ENCODE measurements at places on chromosomes 12 and 14. TPM values are rescaled to one million over a fixed set of nuclear protein-coding genes. Genes with fewer than 3 reads are reported as not detected.
A peak's percentile ranks its signal among the peaks of the same experiment; 100 is the strongest.

DNA sequence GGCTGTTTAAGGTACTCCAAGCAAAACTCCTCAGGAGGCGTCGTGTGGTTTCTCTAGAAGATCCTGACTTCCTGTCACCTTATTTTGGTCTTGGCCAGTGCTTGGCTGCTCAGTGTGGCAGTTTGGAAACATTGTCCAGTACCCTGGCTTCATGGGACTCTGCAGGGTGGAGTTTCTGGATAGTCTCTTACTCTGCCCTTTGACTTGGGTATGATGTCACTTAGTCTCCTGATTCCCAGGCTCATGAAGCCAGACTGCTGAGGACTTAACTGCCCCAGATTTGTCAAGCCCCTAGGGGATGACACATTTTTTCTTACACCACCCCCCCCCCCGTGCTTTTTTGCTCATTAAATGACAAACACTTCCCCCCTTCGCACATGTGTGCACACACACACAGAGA, 82.7 kb downstream of the ADCK1 start:
- no peak for DNase-seq

DNA sequence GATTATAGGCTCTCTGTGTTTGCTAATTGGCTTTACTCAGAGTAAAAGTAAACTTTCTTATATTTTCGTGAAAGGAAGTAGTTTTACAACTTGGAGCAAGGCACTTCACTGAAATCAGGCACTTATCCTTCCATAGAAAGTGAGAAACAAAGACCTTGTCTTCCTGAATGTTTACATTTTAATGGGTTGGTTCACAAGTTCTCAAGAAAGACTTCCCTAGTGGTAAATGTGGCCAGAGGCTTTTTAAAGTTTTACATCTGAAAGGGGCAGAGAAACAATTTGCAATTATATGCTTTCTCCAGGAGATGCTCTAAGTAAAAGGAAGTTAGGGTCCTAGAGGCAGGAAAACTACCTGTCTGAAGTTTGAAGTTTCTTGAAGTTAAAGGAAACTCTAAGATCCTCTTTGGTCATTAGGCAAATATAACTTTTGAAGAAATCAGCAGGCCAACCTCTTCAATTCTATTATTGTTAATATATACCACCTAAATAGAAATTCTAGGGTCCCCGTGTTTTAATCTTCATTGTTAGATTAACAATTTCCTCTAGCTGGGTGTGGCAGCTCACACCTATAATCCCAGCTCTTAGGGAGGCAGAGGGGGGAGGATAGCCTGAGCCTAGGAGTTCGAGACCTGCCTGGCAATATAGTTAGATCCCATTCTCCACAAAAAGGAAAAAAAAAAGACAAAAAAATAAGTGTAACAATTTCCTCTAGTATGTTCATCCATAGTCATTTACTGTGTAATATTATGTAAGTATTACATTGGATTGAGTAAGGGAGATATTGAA, 644.9 kb upstream of the FOXG1 start:
- peak; percentile 50 for DNase-seq

DNA sequence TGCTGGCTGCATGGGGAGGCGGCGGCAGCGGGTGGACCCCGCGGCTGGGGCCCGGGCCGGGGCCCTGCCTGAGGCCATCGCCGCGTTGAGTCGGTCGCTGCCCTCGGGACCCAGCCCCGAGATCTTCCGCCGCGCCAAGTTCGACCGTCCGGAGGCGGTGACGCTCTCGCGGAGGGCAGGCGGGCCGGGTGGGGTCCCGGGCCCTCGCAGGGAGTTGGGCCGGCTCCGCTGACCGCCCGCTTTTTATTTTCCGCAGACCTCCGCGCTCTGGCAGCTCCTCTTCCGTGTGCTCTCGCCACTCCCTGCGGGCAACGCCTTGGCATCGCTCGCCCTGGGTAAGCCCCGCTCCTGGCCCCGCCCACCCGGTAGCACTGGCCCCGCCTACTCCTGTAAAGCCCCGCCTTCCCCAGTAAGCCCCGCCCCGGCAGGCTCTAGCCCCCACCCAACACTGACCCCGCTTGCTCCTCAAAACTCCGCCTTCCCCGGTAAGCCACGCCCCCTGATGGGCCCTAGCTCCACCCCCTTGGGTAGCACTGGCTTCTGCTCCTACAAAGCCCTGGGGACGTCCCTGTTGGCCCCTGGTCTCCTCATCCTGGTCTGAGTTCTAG, 424 bp downstream of the TEDC1 start:
- peak; percentile 78 for DNase-seq

GRCh38 chr12:46659032-46659650, 166.7 kb downstream of the SLC38A4 start:
- peak; percentile 61 for DNase-seq

- no peak for DNase-seq
Measured at GRCh38 chr14:88079624-88080023, 74.7 kb downstream of the GPR65 start.

DNA sequence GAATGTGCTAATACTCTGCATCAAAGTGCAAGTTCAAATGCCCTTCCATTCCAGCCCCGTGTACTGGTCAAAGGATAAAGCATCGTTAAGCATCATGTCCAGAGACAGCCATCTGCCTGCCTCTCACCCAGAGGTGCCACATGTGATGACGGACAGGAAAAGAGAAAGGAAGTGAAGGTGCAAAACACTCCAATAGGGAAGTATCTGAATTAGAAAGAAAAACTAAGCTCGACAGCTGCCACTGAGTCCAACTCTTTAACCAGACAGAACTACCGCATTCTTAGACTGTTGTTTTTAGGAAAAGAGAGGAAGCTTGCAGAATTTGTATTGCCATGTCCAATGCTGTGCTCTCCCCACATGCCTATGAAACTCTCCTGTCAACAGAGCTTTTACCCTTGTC, 465.0 kb upstream of the SOX5 start:
- no peak for DNase-seq

GRCh38 chr12:94266796-94267536, 118.6 kb downstream of the PLXNC1 start:
- DNase-seq = no peak

NFE2 gene
- total RNA-seq = 4.3 TPM

SSPN gene
- 0.50 TPM for total RNA-seq

GRCh38 chr12:81077686-81078441, at the start of gene ACSS3:
Gene ACSS3, plus strand, starts transcription at chr12:81078079. Its CDS starts 42 bp downstream, at chr12:81078121.
- peak; percentile 92 for DNase-seq

- no peak for DNase-seq
Measured at GRCh38 chr12:117907108-117907689, 61.6 kb downstream of the KSR2 start.

GRCh38 chr14:52325126-52325525, 11.0 kb downstream of the PTGER2 start:
- no peak for DNase-seq

DNA sequence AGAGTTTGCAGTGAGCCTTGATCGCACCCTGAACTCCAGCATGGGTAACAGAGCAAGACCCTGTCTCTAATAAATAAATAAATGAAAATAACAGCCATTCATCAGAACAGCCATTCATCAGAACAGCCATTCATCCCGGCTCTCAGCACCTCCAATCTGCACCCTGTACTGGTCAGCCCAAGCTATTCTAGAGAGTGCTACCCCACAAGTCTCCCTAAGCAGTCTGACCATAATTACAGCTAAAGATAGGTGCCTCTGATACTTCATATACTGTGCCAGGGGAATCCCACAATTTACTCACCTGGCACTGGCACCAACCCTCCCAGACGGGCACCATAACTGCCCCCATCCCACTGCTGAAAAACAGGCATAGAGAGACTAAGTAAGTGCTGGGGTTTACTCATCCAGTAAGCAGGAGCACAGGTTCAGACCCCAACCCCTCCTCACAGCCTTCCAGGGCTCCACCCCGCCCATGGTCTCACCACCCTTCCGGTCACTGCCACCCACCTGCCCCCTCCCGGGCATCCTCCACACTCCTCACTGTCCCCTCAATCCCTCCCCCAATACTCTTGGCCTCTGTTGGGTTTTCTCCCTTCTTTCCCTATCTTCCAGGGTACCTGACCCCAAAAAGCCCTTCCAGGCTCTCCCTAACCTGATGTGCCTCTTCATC, 15.2 kb upstream of the EIF5 start:
- no peak for DNase-seq

DNA sequence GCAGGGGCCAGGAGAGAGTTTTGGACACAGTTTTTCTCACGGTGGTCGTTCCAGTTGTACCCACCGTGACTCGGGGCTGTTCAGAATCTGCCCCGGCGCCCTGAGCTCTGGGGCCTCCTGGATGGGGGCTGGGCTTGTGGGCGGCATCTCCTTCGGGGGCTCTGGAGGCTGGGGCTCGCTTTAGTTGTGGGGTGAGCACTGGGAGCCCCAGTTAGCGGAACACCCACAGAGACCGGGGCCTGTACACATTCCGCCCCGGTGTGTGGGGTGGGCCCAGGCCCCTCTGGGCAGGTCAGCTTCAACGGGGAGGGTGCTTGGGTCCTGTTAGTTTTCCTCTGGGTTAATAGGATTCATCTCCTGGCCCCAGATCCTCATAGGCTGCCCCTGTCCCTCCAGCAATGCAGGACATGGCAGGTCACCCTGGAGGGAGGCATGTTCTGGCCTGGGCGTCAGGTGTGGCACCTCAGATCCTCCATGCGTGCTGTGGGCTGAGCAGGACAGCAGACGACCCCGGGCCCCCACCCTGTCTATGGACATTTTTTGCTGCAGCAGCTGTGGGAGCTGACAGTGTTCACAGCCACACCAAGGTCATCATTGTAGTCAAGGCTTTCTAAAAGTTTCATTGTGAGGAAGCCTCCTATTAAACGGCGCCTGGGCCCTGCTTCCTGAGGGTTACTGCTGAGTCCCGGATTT, 393.2 kb downstream of the TMEM121 start:
- no peak for DNase-seq

- peak; percentile 22 for DNase-seq
Measured at GRCh38 chr12:65817866-65818265, 6.4 kb upstream of the HMGA2 start.

GRCh38 chr12:111443586-111443985, 37.9 kb downstream of the SH2B3 start:
- no peak for DNase-seq

DNA sequence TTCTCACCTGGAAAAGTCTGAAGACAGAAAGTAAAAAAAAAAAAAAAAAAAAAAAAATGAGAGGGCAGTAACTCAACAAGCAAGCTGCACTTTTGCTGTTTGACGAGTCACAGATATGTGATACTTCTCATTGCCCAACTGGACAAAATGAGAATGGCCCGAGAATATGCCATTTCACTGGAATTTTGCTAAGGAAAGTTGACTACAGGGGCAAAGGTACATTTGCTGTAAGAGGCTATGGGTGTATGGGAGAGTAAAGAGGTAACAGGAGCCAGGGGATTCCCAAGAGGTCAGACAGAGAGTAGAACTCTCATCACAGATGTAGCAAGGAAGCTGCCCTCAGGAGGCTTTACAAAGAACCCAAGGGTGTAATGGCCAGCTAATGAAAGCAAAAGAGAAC, 22.9 kb downstream of the KIF21A start:
- DNase-seq = no peak

DNA sequence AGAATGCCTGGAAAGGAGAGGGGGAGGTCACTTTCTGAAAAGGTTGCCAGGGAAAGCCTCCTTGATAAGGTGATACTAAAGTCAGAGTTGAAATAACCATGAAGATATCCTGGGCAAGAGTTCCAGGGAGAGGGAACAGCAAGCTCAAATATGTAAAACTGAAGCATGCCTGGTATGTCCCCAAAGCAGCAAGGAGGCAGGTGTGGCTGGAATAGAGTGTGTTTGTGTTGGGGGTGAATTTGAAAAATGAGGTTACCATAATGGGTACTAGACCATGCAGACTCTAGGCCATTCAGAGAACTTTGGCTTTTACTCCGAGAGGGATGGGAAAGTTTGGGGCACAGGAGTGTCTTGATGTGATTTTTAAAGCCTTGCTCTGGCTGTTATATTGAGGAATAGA, 66.7 kb upstream of the PTCSC3 start:
- DNase-seq = no peak

- DNase-seq = no peak
Measured at GRCh38 chr14:73452341-73453186, 5.8 kb downstream of the NUMB start.

GRCh38 chr12:127083008-127083949, 1183.7 kb upstream of the TMEM132C start:
- DNase-seq = peak; percentile 9

DNA sequence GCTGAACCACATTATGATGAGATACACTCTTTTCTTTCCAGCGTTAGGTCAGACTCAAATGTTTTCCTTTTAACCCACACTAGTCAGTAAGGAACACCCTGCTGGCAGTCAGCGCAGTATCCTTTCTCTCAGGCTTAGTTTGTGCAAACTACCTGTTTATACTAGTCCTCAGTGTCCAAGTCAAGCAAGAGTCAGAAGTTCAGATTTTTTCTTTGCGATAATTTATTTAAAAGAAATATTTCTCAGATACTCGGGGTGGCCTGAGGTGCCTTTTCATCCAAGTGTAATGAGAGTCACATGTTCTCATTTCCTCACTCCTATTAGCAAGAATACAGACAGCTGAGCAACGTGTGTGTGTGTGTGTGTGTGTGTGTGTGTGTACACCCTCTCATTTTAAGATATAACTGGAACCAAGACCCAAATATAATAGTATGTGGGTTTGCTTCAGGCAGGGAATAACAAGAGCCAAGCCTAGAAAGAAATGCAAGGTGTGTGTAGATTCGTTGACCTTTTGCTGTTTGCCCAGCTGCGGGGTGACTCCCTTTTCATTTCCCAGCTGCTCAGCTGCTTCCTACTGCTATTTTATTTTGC, 182.7 kb downstream of the KICS2 start:
- DNase-seq = peak; percentile 19

DNA sequence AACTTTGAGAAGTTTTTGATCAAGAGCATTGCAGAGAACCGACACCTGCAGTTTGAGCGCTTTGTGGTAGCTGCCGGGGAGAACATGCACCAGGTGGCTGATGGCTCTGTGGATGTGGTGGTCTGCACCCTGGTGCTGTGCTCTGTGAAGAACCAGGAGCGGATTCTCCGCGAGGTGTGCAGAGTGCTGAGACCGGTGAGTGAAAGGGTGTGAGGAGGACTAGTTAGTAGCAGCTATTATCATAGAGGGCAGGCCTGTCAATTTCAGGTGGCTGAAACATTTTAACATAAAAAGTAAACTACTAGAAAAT, 27.0 kb upstream of the HIGD1C start:
- no peak for DNase-seq

KRT6A gene
- not detected for total RNA-seq

DNA sequence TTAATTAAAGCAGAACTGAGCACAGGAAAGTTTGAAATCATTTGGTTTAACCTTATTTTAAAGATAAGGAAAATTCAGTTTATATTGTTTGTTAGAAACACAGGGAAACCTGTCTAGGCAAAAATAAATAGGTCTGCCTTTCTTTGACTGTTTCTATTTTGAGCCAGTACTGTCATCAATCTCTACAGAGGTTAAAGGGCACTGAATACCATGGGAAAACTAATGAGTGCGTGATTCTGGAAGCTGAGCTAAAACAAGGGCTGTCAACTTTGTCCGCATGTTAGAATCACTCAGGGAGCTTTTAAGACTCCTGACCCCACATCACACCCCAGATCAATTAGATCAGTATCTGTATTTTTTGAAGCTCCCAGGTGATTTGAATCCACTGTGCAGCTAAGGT, 38.8 kb downstream of the NOPCHAP1 start:
- DNase-seq = no peak

ZNF84 gene
- 65.3 TPM for total RNA-seq

TEX52 gene
- total RNA-seq = not detected

DNA sequence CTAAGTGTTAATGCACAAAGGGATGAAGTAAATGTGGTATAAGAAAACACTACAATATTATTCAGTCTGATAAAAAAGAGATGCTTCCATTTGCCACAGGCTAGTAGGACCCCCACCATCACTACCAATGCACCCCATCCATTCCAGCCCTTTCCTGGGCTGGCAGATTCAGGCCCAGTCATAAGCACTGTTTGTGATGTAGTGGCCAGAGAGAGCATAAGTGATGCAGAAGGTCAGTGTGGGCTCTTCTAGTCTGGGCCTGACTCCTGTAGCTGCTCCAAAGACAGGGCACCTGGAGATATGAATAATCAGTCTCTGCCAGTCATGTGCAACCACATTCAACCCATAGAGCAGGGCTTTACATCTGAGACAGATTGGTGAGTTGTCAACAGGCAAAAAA, 1294.7 kb downstream of the TMEM121 start:
- no peak for DNase-seq
